ENCODE measurements at places on chromosomes 2 and 18.

DNA sequence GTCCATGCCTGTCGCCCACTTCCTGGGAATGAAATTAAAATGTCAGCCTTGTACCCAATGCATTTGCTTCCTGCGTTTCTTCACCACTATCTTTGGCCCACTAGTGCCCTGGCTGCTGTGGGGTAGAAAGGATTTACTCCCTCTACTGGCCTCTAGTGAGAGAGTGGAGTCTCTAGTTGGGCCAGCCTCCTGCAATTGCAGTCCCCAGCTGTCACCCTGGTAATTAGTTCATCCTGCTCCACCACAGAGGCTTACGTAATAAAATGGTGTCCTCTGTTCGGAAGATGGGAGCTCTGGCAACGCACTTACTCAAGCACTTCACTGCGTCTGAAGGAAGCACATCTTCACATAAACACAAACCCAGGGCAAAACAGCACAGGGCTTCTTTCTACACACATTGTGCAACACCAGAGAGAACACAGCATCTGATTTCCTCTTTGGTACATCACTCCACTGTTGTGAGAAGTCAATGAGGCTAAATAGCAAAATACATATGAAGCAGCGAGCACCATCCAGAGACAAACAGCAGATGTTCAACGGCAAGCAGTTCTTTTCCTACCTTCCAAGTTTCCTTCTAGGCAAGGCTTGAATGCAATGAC lies 274.6 kb downstream of the LRATD1 start:
- DNase-seq: no peak

DNA sequence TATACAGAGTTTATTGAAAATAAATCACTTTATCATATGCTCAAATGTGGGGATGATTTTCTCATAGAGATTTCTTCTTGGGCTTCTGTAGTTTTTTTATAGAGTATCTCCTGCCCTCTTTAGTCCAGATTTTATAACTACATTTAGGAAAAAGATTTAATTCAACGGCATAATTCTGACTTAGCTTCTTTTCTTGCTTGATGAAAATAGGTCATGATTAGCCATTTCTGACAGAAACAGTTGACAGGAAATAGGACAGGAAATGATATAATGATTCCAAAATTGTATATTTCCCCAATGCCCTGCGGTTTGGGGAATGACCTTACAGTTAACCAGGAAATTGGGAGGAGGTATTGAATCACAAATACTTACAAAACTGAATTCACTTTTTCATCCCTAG lies 1531.9 kb upstream of the ACVR2A start:
- no peak for DNase-seq

GRCh38 chr2:42770288-42771131 lies 6.6 kb upstream of the OXER1 start:
- DNase-seq: no peak

GRCh38 chr18:70374154-70374553 lies 85.3 kb downstream of the SOCS6 start:
- DNase-seq: no peak

DNA sequence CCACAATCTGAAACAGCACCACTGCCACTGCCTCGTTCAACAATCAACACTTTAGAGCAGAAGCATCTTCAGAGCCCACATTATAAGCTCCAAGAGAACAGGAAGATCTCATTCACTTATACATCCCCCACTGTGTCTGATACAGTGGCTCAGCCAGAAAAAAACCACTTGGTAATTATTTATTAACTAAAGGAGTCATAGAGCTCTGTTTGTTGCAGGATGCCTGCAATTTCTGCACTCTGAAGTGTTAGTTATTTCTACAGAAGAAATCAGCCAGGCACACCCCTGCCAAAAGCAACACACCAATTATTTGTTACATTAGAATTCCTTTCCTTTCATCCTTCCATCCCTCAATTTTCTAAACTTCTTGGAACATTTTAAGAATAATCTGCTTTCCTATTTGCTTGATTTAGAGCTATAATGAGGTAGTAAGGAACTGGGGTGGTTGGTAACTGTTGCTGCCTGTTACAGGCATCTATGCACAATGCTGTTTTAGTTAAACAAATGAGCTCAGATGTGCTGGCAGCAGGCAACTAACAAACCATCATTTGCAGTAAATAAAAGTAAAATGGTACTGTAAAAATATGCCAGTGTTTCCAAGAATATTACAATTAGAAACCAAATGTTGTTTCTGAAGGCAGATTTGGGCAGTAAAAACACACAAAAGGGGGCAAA lies 59.9 kb downstream of the DYM start:
- no peak for DNase-seq

- DNase-seq: no peak
These were observed 86.4 kb upstream of the FZD7 start for GRCh38 chr2:201947287-201947686.

DNA sequence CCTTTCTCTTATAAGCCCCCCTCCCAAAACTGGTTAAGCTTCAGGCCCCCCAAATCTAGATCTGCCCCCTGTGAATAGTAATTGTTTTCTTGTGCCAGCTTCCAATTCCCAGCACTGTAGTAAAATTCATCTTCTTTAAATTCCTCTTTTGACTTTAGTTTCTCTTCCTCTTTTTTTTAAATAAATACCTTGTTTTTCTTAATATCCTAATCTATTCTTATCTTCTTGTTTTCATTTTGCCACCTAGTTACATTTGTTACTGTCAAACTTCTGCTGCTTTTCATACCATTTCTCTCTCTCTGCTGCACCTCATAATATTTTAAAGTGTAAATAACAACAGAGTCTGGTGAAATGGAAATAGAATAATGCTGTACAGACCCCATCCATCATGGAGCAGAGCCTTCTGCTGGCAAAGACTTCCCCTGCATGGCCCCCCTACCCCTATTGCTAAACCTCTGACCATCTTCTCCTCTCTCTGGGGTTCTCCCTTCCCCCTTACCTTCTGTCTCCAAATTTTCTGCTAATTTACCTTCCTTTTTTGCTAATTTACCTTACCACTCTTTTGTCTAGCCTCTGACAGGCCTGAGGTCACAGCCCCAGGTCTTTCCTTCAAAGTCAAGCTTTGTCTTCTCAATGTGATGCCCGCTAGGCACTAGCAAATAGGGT lies 94.9 kb upstream of the PAPOLG start:
- DNase-seq: no peak

DNA sequence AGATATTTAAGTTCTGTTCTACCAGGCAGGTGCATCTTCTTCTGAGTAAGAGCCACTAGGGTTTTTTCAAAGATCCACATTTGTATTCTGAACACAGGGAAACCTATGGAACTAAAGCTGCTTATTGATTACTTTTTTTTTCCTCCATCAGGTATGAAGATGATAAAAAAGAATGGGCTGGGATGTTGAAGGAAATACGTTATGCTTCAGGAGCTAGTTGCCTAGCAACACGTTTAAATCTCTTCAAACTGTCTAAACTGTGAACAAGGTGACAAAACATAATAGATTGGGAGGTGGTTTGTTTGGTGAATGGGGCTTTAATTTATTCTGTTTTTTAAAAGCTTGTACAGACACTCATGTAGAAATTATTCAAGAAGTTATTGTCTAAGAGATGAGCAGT lies 15.9 kb downstream of the KLHL41 start:
- no peak for DNase-seq

All from progenitor cell of endocrine pancreas (in vitro differentiated cells).